ENCODE measurements at places on chromosomes 6 and 20.

GRCh38 chr6:87322304-87323212 lies at the start of gene SMIM8:
TSS of gene SMIM8 (plus strand) at chr6:87322588. CDS start at chr6:87337032, 14,444 bp downstream.
- peak; percentile 92 for DNase-seq

- no peak for DNase-seq
Measured at GRCh38 chr6:136969930-136970329, 47.8 kb downstream of the SLC35D3 start.

- peak; percentile 92 for DNase-seq
Measured at GRCh38 chr6:43506667-43507471, 3.3 kb downstream of the LRRC73 start.

DNA sequence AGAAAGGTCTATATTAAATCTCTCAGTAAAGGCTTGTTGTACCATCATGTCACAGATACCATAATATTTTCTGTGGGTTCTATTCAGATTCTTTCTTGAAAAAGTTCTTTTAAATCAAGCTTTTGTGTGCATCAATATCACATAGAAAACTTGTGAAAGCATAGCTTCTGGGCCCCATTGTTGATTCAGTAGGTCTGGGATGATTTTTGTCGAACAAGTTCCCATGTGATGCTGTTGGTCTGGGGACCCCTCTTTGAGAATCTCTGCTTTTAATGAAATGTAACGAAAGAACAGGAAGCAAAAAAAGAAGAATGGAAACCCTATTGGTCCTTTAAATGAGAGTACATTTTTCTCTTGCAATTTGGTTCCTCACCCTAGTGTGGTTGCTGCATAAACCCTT lies 597.7 kb upstream of the CITED2 start:
- DNase-seq: no peak

GRCh38 chr6:125212377-125212776 lies 58.8 kb downstream of the TPD52L1 start:
- peak; percentile 46 for DNase-seq

DNA sequence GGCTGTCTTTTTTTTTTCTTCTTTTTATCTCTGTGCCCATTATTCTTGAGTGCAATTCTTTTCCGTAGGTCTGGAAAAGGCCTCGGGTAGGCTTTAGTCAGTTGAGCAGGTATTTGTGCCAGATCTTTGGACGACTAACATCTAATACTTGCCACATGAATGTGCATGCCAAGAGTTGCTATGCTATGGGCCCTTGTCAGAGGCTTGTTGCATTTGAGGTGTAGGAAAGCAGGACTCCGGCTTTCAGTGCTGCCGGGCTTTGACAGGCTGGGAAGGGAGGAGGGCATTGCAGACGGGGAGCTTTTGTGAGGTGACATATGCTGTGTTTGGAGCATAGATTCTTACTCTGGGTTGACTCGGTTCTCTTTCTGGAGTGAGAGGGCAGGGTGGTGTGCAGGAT lies 10.2 kb downstream of the LRRC1 start:
- peak; percentile 61 for DNase-seq

DNA sequence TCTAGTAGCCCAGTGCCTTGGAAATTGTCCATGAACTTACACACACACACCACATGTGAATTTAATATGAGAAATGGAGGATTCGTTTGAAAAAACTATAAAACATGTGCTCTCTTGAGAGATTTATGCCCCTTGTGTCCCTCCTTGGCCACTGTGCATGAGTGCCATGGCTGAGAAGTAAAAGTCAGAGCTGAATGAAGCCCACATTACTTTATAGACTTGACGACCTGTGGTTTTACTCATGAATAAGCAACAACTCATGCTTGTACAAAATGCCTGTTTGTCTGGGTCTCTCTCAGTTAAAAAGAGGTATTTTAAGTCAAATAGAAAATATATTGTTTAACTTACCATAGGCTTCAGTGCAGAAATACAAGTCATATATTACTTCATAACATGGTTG lies 102.7 kb downstream of the KCNQ5 start:
- DNase-seq: peak; percentile 72

DNA sequence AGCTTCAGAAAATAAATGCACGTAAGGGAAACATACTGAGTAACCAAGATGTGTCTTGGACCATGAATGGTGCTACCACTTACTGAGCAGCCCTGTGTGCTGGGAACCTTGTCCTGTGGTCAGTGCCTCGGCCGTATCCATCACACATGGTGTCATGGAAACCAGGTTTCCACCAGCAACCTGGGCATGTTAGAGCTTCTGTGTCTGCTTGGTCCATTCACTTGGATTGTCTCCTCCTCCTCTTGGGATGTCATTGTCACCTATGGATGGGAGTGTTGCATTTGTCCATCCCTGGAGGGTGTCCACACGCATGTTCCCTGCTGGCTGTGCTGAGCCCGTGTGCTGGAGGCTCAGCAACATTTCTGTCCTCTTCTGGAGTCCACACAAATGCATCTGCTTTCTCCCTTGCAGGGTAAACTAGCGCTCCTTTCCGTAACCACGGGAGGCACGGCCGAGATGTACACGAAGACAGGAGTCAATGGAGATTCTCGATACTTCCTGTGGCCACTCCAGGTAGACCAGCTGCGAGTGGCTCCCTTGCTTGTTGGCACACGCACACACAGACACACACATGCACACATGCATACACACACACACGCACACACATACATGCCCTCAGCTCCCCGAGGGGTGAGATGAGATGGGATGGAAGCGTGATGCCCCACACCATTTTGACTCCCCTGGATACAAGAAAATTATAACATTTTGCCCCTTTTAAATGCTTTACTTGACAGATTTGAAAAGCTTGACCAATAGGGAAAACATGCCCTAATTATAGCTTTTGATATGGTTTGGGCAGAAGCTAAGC lies 17.0 kb downstream of the NQO2 start:
- no peak for DNase-seq

- no peak for DNase-seq
Measured at GRCh38 chr20:37969949-37970855, 63.1 kb downstream of the TTI1 start.

- no peak for DNase-seq
Measured at GRCh38 chr6:5335020-5335419, 73.7 kb downstream of the FARS2 start.

- DNase-seq: peak; percentile 70
Measured at GRCh38 chr6:30219244-30219643, 6.0 kb upstream of the TRIM26 start.

DNA sequence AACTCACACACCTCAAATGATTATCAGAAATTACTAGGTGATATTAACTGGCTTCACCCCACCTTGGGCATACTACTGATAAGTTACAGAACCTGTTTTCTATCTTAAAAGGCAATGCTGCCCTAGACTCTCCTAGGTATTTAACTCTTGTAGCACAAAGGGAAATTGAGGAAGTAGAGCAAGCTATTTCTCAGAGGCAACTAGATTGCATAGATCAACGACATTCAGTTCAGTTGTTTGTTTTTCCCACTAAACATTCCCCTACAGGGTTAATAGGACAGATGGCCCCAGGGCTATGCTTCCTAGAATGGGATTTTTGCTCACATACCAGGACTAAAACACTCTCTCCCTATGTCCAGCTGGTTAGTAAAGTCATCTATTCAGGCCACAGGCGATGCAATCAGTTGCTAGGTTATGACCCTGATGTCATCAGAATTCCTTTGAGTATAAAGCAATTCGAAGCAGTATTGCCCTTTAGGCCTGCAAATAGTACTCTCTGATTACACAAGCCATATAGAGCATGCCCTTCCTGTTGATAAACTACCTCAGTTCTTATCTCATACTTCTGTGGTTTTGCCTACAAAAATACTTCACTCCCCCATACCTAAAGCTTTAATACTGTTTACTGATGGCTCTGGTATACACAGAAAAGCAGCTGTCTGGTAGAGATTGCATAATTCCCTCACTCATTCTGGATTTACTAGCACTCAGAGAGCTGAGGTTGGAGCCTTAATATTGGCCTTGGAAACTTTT lies 67.4 kb upstream of the ASCC3 start:
- no peak for DNase-seq

- no peak for DNase-seq
Measured at GRCh38 chr6:33433001-33433543, 13.2 kb downstream of the SYNGAP1 start.

- no peak for DNase-seq
Measured at GRCh38 chr6:166747644-166748595, 120.9 kb upstream of the RPS6KA2 start.

GRCh38 chr6:13507306-13507860 lies 20.0 kb upstream of the GFOD1 start:
- DNase-seq: peak; percentile 83

DNA sequence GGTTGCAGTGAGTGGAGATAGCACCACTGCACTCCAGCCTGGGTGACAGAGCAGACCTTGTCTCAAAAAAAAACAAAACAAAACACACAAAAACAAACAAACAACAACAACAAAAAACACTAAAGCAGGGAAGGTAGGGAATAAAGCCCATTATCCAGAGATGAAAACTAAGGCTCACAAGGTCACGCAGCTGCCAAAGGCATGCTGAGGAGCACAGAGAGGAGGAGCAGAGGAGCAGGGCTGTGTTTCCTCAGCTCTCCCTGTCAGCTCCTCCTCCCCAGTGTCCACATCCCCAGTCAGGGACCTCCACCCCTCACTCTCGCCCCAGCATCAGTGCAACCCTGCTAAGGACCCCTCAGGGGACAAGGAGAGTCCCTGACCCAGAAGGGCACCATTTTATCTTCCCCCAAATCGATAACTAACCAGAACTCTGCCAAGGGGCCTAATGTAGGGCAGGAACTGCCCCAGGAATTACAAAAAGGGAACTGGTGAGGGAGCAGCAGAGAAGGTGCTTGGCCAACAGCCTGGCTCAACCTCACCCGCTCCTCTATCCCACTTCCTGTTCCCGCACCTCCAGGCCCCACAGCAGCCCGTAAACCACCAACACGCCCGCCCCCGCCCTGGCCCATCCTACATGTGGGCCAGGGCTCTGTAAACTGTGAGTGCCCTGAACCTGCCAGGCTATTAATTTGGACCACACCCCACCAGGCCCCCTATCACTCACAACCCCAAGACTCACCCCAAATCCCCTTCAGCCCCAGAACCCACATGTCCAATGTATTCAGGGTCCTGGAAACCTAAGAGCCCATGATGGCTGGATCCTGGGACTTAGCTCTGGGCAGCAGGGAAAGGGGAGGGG lies 9.0 kb downstream of the TEAD3 start:
- peak; percentile 66 for DNase-seq

GRCh38 chr6:135328136-135328535 lies 147.0 kb downstream of the MYB start:
- DNase-seq: no peak

GRCh38 chr6:75351570-75351969 lies 67.0 kb upstream of the TMEM30A start:
- DNase-seq: no peak

GRCh38 chr20:2708073-2708415 lies 15.5 kb downstream of the EBF4 start:
- DNase-seq: no peak

DNA sequence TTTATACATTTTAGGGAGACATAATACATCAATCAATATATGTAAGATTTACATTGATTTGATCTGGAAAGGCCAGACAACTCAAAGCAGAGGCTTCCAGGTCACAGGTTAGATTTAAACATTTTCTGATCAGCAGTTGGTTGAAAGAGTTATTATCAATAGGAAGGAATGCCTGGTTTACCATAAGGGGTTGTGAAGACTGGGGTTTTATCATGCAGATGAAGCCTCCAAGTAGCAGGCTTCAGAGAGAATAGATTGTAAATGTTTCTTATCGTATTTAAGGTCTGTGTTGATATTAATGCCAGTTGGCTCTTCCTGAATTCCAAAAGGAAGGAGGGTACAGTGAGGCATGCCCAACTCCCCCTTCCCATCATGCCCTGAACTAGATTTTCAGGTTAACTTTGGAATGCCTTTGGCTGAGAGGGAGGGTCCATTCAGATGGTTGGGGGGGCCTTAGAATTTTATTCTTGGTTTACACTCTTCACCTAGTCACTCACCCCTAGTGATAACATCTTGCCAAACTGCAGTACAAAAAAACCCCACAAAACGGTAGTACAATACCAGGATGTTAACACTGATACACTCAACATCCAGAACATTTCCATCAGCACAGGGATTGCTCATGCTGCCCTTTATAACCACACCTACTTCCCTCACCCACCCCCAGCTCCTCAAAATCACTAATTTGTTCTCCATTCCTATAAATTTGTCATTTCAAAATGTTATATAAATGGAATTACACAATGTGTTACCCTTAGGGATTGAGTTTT lies 259.6 kb upstream of the PLN start:
- DNase-seq: no peak

GRCh38 chr6:124917769-124918168 lies 44.5 kb upstream of the RNF217 start:
- no peak for DNase-seq

GRCh38 chr20:37943501-37944455 lies 40.9 kb downstream of the VSTM2L start:
- DNase-seq: no peak

DNA sequence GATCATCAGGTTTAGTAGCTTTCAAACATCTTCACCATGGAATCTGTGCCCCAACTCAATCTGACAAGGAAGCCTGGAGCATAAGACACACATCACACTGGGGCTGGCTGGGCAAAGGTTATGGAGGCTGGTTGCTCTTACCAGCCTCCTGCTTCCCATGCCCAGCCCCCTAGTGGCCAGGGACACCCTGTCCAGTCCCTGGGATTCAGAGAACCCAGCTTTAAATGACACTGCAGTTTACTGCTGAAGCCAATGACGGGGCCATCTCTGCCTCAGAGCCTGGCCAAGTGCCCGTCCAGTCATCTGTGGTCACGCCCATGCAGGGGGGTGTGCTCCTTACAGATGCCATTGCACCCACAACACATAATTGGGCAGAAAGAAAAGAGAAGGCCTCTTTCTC lies 272.9 kb downstream of the SMOC2 start:
- DNase-seq: no peak

- peak; percentile 23 for DNase-seq
Measured at GRCh38 chr20:11553603-11554002, 364.1 kb upstream of the BTBD3 start.

GRCh38 chr6:42201382-42201781 lies 6.6 kb upstream of the GUCA1B start:
- DNase-seq: no peak

- no peak for DNase-seq
Measured at GRCh38 chr6:18021166-18021850, 33.9 kb upstream of the KIF13A start.

DNA sequence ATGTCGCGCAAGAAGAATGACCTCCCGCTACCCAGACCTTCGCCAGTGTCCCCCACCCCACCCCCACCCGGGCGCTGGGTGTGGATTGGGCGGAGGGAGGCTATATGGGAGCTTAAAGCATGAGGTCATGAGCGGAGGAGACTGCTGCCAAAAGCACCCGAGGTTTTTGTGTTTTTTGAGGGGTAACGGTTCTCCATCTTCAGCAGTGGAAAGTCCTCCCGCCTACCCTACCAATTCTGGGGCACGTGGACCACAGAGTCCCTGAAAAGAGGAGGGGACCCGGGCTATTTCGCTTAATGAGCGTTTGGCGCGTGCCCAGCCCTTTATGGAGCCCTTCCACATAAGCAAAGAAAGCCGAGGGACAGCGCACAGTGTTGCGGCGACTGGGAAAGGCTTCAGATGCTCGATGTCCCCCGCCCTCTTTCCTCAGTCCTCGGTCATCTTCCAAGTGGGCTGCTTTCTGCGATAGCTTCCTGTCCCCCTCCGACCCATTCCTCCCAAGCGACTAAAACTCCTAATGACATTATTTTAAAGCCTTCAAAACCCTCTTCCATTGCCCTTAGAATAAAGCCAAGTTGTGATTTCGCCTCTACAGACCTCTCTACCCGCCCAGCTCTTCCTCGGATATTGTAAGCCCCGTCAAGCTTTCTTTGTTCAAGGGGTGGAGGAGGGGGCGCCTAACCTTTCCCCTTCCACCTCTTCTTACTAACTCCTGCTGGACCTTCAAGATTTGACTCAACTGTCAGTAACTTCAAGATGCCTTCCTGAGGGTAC lies 2.1 kb upstream of the TRERF1 start:
- DNase-seq: peak; percentile 65

GRCh38 chr6:160261991-160262680 lies 3.5 kb upstream of the SLC22A2 start:
- no peak for DNase-seq

Measured in astrocyte of the hippocampus (primary cell).